Epithelial cell of proximal tubule (primary cell): ENCODE measurements at places on chromosomes 3 and 15.
A peak's percentile ranks its signal among the peaks of the same experiment; 100 is the strongest.

GRCh38 chr3:37041546-37042195 is 48.4 kb downstream of the MLH1 start:
- DNase-seq = no peak

DNA sequence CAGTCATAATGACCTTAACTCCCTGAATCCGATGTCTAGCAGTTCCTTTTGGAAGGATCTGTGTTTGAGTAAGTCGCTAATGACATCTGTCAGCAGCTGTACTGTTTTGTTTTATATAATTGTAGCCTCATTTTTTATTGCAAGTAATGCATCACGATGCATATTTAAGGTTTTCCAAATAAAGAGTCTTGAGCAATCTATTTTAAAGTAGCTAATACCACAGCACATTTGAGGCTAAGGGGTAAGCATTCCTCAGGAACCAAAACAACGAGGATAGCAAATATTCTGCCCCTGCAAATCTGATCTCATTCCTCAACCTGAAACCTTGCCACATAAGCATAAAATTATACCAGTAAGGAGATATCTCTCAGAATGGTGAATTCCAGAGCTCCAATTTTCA is 98.7 kb downstream of the TBC1D5 start:
- no peak for DNase-seq

- DNase-seq = no peak
These were observed 28.5 kb downstream of the TSPAN3 start for GRCh38 chr15:77042245-77042919.

GRCh38 chr3:40642812-40643211 is 118.1 kb downstream of the ZNF621 start:
- DNase-seq = no peak

GRCh38 chr3:59249004-59249403 is 199.2 kb upstream of the CFAP20DC start:
- no peak for DNase-seq

- no peak for DNase-seq
These were observed 269.4 kb downstream of the CLSTN2 start for GRCh38 chr3:140204271-140204984.

GRCh38 chr3:129557548-129557894 is 14.5 kb downstream of the H1-8 start:
- DNase-seq = no peak

DNA sequence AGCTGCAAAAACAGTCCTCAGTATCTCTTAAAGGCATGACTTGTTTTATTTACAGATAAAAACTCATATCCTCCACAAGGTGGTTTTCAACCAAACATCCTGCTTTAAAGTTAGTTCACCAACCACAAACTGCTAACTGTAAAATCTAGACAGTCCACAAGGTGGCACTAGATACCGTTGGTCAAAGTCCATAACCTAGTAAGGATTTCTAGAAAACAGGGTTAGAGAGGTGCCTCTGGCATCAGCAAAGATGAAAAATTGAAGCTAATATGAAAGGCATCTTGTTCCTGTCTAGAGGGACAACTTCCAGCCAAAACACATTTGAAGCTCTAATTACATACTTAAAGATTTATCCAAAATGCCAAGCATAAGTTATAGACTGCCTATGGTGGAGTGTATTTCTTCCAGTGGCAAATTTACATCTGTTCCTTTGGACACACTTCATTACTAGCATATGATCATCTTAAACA is 56.0 kb downstream of the ZMAT3 start:
- DNase-seq = peak; percentile 46

DNA sequence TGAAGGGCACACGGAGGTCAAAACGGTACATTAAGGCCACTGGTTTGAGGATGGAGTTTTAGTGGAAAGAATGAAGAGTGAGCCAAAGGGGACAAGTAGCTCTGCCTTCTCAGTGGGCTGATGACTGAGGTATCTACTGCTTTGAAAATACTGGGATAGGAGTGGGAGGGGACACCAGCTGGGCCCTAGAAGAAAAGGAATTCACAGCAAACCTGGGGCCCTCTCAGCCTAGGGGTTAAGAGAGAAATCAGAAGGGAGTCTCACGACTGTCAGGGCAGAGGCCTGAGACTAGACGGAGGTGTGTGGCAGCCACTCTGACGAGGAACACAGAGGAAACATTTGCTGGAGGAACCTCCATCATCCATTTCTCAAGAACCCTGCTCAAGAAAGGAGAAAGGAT is 75.1 kb downstream of the TNIK start:
- DNase-seq = no peak
